ENCODE measurements at places on chromosomes 7 and 10. TPM values are rescaled to one million over a fixed set of nuclear protein-coding genes. Genes with fewer than 3 reads are reported as not detected.

- no peak for DNase-seq
Measured at GRCh38 chr7:3561932-3562331, 260.9 kb downstream of the SDK1 start.

GTF2I gene
- 281 TPM for polyA plus RNA-seq

DNA sequence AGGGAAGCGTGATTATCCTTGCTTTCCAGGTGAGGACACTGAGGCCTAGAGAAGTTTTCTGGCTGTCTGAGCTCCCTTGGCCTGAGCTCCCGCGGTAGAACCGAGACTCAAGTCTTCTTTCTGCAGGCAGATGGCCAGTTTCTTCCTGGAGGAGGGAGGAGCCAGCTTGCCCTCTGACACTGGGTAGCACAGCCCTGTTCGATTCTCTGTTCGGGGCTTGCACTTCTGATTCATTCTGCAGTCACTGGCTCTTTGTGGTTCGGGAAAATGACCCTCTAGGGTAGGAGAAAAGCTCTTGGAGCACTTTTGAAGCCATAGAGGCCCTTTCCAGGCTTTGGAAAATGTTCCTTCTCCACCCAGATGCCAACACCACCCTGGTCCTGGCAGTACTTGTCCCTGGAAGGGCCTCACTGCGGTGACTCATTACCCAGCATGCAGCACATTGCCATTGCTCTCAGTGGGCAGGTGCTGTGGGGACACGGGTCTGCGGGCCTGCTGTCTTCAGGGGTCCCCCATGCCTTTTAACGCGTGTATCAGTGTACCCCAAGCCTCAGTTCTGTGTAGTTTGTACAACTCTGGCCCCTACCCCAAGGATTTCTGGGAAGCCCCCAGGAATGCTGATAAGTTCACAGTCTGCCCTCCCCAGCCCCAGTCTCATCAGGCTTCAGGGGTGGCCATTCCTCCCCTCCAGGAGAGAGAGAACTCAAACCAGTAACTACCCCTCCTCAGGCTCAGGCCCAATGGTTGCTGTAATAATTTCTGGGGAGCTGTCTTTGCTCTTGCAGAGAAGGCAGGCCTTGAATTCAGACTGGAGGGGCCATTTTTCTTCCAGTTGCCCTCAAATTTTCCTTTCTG, 11.9 kb downstream of the CHST3 start:
- DNase-seq = no peak

GRCh38 chr10:125296598-125296997, 136.2 kb upstream of the CTBP2 start:
- no peak for DNase-seq

DNA sequence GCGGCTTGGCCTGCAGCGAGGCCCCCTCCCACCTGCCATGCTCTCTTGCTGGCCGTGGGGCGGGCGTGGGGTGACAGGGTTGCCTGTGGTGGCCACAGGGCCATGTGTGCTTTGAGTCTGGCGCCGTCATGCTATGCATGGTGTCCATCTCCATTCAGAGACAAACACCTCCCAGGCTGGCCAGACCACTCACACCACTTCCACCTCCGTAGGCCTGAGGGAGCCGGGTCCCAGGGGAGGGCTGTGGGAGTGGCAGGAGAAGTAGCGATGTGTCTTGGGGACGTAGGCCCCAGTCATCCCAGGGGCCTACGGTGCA, 65.5 kb downstream of the DNAJB6 start:
- DNase-seq = no peak

DNA sequence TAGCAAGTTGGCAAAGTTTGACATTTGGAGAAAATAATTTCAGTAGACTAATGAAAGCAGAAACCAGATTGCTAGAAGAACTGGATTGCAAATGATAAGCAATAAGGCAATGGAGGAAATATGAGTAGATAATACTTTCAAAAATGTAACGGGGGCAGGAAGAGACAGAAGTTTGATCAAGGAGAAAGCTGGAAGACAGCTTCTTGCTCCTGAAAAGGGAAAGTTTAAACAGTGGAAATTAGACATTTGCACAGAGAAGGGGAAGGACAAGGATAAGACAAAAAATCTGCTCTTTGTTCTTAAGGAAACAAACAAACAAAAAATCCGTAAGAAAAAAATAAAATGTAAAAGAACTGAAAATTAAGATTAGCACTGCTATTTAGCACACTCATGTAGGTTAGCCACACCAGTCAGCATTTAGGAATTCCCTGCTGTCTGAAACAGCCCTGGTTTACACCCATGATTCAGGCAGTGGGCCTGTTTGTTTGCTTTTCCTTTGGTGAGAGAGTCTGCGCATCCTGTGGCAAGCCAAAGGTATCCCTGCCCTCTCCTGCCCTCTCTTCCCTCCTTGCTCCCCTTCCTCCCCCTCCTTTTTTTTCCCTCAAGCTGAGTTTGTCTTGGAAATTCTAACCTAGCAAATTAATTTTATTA, 104.3 kb upstream of the CAV2 start:
- no peak for DNase-seq

SPDYE5 gene
- 3.9 TPM for polyA plus RNA-seq

NME8 gene
- polyA plus RNA-seq = not detected

GRCh38 chr10:79098596-79099015, 29.8 kb downstream of the ZMIZ1 start:
- no peak for DNase-seq

GRCh38 chr7:28455486-28455885, 43.2 kb downstream of the CREB5 start:
- no peak for DNase-seq

GRCh38 chr7:133912916-133913697, 214.0 kb upstream of the LRGUK start:
- no peak for DNase-seq

DNA sequence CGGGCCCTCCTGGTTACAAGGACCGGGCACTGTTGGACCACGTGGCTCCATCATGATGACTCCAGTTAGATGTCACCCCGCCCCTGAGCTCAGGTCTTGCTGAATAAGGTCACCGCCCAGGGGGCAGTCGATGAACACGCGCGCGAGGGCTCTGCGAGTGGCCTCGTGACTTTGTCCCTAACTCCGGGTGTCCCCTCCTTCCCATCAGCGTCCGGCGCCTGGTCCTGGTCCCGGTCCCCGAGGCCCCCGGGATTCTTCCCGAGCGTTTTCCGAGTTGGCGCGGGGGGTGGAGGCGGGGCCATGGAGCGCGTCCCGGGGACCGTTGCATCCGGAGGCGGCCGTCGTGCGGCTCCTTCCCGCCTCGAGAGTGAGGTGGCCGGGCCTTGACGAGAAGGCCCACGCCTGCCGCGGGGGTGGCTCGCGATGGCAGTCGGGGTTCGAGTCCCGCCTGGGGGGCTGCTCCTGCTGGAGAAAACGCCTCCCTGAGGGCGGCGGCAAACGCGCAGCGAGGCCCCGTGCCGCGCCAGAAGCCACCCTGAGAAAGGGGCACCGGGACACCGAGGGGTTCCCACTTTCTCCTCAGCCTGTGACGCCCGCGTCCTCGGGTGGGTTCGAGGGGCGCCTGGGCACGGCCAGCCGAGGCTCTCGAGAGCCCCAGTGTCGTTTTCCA, 569 bp upstream of the NPTX2 start:
- DNase-seq = no peak

DNA sequence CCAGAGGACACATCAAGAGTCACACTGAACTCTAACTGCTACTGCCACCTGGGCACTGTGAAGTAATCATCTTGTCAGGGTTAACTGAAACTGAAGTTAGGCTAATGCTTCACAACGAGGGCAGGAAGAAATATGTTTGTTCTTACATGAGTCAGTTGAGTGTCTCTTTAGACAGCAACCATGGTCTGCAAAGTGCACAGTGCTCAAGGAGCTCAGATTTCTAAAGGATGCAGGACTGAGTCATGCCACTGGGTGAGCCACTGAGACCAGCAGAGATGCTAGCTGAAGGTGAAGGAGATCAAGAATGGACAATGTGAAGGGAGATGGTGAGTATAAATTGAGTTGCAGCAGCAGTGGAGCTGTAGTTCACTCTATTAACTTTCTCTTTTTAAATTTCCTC, 76.0 kb upstream of the CTTNBP2 start:
- DNase-seq = no peak

- DNase-seq = no peak
Measured at GRCh38 chr7:25881317-25882037, 270.5 kb upstream of the NFE2L3 start.

CALCR gene
- polyA plus RNA-seq = 0.24 TPM

GRCh38 chr10:113753020-113753692, 1.7 kb downstream of the PLEKHS1 start:
- DNase-seq = peak; percentile 28

TRIM24 gene
- polyA plus RNA-seq = 52.8 TPM

GRCh38 chr10:75269605-75270004, 33.8 kb upstream of the COMTD1 start:
- no peak for DNase-seq

ADAM8 gene
- 4.4 TPM for polyA plus RNA-seq

GRCh38 chr7:91375378-91375777, 111.1 kb downstream of the FZD1 start:
- DNase-seq = no peak

Measured in right lung (tissue), 10 donors.